ENCODE measurements at places on chromosomes 1 and 21. TPM values are rescaled to one million over a fixed set of nuclear protein-coding genes. Genes with fewer than 3 reads are reported as not detected.

Gene PLCH2
- 0.35 TPM for total RNA-seq

Gene CEP350
- total RNA-seq = 59.3 TPM

Gene CELA2B
- 2.7 TPM for total RNA-seq

Gene ITGB2
- 8.0 TPM for total RNA-seq

Gene C1orf94
- total RNA-seq = not detected

Gene LCE6A
- total RNA-seq = not detected

Gene HSD3B1
- total RNA-seq = 0.53 TPM

Gene GNAT2
- 0.13 TPM for total RNA-seq

Gene SLAMF9
- not detected for total RNA-seq

Gene CFHR5
- under 0.01 TPM for total RNA-seq

Gene ELAVL4
- 0.13 TPM for total RNA-seq

Gene TMPRSS15
- total RNA-seq = 0.40 TPM

Gene WLS
- total RNA-seq = 62.7 TPM

Gene PTCH2
- 2.7 TPM for total RNA-seq

Gene MYBPHL
- 0.71 TPM for total RNA-seq

Gene PDC
- not detected for total RNA-seq

DNA sequence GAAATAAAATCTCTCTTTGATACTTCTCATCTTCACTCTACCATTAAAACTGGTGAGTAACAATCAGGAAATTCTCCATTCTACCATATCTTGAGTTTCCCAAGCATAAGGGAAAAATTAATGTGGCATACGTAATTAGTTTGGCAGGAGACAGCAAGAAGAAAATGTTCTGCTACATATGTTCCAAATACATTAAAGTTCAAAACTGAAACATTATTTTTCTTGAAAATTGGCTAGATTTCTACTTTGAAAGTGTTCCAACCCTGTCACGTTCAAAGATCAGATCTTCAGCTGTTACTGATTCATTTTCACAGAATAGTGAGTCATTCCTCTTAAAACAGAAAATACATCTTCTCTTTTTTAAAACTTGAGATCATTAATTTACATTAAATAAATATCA is 48.5 kb downstream of the PIGK start:
- no peaks in the 10 kb centered on the region for H3K4me1 ChIP-seq
- no peaks in the 10 kb centered on the region for H3K36me3 ChIP-seq
- DNase-seq = peak; percentile 72
- no peaks in the 10 kb centered on the region for H3K27me3 ChIP-seq
- no peak overlapping the region for H3K4me3 ChIP-seq

DNA sequence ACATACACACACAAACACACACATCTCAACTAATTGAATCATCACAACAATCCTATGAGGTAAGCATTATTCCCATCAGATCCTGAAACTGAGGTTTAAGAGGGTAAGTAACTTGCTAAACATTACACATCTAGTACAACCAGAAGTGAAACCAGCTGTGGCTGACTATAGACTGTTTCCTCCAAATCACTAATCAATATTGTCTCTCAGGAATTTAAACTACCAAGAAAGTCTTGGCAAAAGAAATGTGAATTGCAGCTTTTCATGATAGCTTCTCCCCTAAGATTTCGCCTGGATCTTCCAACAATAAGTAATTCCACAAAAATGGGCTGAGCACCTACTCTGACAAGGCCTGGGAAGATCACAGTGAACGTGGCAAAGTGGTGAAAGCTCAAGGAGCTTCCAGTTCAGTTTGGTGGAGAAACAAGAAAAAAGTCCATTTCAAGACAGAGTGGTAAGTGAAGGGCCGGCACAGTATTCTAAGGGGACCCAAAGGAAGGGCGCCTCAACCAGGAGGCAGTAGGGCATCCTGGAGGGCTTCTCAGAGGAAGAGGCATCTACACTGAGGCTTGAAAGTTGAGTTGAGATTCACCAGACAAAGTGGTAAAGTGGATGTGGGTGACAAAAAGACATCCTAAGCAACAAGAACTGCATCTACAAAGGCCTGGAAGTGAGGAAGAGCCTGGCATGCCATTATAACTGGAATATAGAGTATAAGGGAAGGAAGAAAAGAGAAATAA is 22.1 kb downstream of the LRRC52 start:
- H3K27me3 ChIP-seq = peaks cover under 1% of the 10 kb centered on the region
- H3K27ac ChIP-seq = no peak overlapping the region
- peak; percentile 83 for DNase-seq
- peaks cover 8% of the 10 kb centered on the region for H3K4me1 ChIP-seq

DNA sequence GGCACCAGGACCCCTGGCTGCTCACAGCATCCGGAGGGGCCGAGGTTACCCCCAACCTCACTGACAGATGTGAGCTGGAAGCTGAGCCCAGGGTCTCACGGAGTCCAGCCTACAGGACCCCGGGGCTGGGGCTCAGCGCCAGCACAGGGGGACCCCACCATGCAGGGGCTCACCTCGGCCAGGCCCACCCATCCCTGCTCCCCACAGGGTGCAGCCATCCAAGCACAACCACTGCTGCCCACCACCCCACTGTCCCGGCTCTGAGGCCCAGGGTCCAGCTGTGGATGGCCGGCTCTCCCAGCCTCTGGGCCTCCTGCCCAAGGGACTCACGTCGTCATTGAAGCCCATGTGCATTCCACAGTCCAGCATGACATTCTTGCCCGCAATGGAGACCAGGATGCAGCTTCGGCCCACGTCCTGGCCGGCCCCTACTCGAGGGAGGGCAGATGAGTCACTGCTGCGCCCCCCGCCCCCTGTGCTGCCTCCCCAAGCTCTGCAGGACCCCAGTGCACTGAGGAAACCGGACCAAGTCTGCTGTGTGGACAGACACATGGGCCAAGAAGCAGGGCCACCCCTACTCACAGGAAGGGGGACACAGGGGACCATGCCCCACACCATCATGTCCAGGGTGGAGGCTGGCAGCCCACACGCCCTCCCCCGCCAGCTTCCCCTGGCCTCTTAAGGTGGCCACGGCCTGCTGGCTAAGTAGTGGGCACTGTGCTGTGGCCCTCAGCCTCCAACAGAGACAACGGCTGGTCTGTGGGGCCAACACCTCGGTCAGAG is 3.6 kb downstream of the INTS11 start:
- H3K27me3 ChIP-seq = no peaks in the 10 kb centered on the region
- H3K4me3 ChIP-seq = no peak overlapping the region

DNA sequence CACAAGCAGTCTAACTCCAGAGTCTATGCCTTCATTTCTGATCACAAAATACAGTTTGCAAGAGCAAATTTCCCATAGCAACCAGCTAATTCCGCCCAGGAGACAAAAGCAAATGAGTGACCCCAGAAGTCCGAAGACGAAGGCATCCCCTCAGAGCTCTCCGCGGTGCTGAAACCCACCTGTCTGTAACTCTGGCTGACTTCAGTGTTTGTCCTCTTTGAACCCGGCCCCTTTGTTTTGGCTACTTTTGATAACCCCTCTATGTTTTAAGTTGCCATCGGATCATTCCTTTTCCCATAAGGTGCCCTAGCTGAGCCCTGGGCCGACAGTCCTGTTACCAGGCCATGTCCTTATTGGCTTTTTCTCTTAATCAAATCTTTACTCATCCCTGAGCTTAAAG is 515.8 kb downstream of the PTPRU start:
- peak; percentile 6 for DNase-seq
- no peaks in the 10 kb centered on the region for H3K36me3 ChIP-seq

DNA sequence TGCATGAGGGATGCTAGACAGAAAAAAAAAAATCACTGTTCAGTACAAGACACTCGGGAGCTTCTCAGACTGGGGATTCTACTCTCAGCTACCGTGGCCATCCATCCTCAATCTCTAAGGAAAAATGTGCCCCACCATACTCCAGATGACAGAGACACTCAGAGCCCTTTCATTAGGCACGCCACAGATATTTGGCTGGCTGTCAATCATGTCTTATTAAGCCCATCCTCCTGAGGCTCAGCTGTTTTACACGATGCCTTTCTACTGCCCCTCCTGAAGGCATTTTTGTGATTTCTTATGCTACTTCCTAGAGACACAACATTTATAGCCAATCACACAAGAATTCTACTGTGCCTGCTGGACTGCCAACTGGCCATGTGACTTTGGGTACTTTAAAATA is 92.9 kb downstream of the KIF14 start:
- no peaks in the 10 kb centered on the region for H3K27me3 ChIP-seq
- no peak overlapping the region for H3K27ac ChIP-seq
- H3K36me3 ChIP-seq = no peaks in the 10 kb centered on the region
- DNase-seq = no peak
- H3K4me3 ChIP-seq = no peak overlapping the region

- peaks cover 23% of the 10 kb centered on the region for H3K36me3 ChIP-seq
- H3K4me1 ChIP-seq = peaks cover 13% of the 10 kb centered on the region
- H3K27ac ChIP-seq = no peak overlapping the region
- H3K27me3 ChIP-seq = no peaks in the 10 kb centered on the region
- H3K4me3 ChIP-seq = no peak overlapping the region
Observed at GRCh38 chr1:208122612-208123358, 121.4 kb downstream of the PLXNA2 start.

DNA sequence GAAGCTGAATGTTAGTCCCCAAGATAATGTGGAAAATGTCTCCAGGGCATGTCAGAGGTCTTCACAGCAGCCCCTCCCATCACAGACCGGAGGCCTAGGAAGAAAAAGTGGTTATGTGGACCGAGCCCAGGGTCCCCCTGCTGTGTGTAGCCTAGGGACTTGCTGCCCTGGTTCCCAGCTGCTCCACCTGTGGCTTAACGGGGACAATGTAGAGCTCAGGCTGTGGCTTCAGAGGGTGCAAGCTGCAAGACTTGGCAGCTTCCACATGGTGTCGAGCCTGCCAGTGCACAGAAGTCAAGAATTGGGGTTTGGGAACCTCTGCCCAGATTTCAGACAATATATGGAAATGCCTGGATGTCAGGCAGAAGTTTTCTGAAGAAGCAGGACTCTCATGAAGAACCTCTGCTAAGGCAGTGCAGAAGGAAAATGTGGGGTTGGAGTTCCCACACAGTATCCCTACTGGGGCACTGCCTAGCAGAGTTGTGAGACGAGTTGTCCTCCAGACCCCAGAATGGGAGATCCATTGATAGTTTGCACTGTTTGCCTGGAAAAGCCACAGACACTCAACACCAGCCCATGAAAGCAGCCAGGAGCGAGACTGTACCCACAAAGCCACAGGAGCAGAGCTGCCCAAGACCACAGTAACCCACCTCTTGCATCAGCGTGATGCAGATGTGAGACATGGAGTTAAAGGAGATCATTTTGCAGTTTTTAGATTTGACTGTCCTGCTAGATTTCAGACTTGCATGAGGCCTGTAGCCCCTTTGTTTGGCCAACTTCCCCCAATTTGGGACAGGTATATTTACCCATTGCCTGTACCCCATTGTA is 204.9 kb downstream of the MRPL39 start:
- no peak overlapping the region for H3K27ac ChIP-seq
- no peak overlapping the region for H3K4me3 ChIP-seq
- H3K4me1 ChIP-seq = no peaks in the 10 kb centered on the region
- H3K27me3 ChIP-seq = no peaks in the 10 kb centered on the region
- H3K36me3 ChIP-seq = no peaks in the 10 kb centered on the region

- no peaks in the 10 kb centered on the region for H3K27me3 ChIP-seq
- no peak overlapping the region for H3K27ac ChIP-seq
- no peaks in the 10 kb centered on the region for H3K4me1 ChIP-seq
- H3K4me3 ChIP-seq = no peak overlapping the region
Observed at GRCh38 chr1:104132382-104132973, 382.8 kb downstream of the AMY1C start.

DNA sequence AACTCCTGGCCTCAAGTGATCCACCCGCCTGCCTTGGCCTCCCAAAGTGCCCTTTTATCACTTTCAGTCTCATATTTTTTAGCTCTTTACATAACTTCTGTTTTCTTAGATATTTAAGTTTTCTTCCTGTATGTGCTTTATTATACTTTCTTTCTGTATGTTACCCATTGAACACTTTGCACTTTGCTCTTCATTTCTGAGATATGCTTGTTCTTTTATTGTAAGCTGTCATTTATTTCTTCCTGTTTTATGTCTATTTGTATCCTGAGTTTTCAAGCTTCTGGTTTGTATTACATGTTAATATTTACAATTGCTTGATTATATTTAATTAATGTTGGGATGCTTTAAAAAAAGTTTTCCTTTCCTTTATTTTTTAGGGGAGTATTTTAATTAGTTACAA is 35.7 kb downstream of the ZSCAN20 start:
- H3K4me3 ChIP-seq = no peak overlapping the region
- no peaks in the 10 kb centered on the region for H3K27me3 ChIP-seq
- no peaks in the 10 kb centered on the region for H3K36me3 ChIP-seq
- no peaks in the 10 kb centered on the region for H3K4me1 ChIP-seq
- H3K27ac ChIP-seq = no peak overlapping the region

DNA sequence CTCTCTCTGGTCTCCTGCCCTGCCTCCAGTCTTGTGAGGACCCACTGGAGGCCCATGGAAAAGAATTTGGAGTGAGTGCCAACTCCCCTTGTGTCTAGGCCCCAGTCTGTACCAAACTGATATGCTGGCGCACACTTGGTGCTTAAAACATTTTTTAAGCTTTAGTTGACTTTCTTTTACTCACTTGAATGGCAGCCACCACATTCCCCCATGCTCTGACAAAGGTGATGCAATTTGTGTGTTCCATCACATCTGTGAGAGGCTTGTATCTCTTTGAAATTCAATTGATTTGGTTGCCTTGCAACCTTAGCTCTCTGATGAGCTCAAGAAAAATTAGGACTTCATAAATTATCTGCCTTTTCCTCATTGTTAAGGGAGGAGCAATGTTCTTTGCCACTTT is 30.5 kb upstream of the WDTC1 start:
- no peak for DNase-seq
- no peaks in the 10 kb centered on the region for H3K27me3 ChIP-seq
- H3K36me3 ChIP-seq = no peaks in the 10 kb centered on the region
- H3K4me3 ChIP-seq = no peak overlapping the region
- H3K4me1 ChIP-seq = no peaks in the 10 kb centered on the region
